ENCODE measurements at places on chromosomes 6 and 20.

- no peak for DNase-seq
Observed at GRCh38 chr6:36683145-36683655, 4.7 kb downstream of the CDKN1A start.

DNA sequence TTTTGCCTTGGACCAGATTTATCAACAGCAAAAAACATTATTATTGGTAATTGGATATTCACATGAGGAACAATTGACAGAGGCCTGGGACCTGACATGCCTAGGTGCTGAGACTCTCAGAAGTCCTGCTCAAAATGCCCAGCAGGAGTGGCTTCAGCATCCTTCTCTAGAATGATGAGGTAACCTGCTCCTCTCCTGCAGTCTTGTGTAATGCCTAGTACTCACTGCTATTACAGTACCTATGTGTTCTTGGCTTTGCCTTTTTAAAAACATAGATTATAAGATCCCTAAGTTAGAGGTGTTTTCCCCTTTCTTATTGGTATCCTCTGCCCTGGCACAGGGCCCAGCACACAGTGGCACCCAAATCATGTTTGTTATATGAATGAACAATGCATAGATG, 230.9 kb downstream of the PKHD1 start:
- DNase-seq: no peak

- peak; percentile 79 for DNase-seq
Observed at GRCh38 chr6:11324453-11325015, 92.1 kb upstream of the NEDD9 start.

DNA sequence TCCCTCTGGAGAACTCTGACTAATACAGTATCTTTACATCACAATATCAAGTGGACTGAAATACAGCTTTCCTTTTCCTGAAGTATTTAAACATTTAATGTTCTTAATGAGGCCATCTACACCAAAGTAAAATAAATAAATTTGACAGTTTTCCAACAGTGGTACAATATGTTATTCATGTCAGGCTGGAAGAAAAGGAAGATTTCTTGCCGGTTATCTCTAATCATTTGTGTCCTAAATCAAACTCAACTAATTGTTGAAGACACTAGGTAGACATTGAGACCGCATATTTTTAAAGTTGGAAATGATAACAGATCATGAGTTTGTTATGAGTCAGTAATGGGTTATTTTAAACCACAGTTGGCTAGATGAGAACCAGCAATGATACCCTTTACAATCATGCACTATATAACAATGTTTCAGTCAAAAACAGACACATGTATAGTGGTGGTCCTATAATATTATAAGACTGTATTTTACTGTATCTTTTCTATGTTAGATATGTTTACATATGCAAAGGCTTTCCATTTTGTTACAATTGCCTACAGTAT, 241.6 kb downstream of the LMBRD1 start:
- DNase-seq: no peak

- no peak for DNase-seq
Observed at GRCh38 chr6:142030115-142030619, 102.6 kb upstream of the GJE1 start.

- no peak for DNase-seq
Observed at GRCh38 chr6:33720998-33721397, 9.5 kb upstream of the UQCC2 start.

GRCh38 chr20:62929051-62929538, 2.8 kb upstream of the DIDO1 start:
- DNase-seq: no peak

- no peak for DNase-seq
Observed at GRCh38 chr6:11889572-11889971, 111.0 kb upstream of the ADTRP start.

- DNase-seq: no peak
Observed at GRCh38 chr6:54541541-54541940, 233.3 kb downstream of the TINAG start.

DNA sequence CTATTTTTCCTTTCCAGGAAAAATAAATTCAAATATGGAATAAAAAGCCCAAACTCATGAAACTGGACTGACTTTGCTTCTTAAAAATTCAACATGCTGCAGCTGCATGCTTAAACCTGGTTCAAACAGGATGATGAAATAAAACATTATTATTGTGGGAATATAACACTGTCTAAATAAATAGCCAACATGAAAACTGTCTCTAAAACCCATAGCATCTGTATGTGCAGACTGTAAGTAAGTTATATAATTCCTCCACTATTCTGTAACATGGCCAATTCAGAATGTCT, 30.4 kb upstream of the AHI1 start:
- no peak for DNase-seq

DNA sequence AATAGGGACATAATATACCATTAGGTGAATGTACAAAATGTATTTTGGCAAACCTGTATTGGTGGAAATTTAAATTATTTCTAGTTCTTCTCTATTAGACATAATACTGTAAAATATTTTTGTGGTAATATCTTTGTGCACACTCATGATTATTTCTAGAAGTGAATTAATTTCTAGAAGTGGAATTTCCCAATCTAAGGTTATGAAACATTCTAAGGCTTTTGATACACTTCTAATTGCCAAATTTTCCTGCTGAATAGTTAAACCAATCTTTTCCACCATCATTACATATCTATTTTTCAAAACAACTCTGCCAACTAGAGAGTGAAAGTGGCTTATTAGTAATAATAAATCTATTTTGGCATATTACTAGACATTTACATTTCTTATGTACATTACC, 1.8 kb upstream of the CCND3 start:
- no peak for DNase-seq

DNA sequence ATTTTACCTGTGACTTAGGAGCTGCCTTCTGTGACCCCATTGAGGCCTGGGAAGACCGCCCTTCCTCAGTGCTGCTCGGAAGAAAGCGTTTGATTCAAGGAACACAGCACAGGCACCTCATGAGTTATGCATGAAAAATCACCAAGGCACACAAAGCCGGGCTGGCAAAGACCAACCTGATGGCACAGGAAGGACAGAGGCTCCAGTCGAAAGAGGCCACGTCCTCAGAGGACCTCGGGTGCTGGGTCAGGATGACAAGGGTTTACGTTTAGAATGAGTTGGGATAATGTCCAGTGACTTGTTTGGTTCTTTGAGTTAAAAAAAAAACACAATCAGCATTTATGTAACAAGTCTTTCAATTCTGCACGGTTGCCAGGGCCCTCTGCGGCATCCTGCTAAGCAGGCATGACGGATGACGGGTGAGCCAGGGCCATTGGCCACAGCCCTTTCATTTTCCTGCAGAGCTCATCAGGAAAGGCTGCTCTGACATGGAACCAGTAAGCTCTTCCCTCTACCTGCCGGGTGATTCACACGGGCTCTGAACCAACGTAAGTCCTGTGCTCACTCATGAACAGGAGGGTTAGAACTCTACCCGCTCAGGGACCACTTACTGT, 112.8 kb downstream of the DACT2 start:
- no peak for DNase-seq

DNA sequence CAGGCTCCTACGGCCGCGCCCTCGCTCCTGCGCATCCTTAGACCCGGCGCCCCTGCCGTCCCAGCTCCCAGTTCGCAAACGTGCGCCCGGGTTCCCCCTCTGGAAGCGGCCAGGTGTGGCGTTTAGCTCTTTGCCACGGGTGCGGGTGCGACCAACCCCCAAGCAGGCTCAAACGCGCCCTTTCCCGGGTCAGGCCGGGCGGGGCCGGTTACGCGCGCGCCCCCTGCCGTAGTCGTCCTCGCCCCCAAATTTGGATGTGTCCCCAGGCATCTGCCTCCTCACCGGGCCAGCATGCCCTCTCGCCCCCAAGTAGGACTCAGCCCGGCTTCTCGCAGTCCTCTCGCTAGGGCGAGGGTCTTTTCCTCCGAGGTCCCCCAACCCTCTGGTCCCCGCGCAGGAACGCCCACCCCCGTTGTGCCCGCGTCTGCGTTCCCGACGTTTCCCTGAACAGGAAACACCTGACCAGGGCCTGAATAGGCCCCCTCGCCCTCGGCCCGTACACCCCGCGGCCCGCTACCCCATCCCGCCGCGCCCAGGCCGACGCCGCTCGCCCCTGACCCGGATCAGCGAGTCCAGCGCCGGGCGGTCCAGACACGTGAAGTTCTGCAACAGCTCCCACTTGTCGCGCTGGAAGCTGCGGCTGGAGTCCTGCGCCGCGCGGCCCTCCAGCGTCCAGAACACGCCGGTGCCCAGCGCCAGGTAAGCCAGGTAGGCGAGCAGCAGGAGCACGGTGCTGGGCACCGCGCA, 520 bp downstream of the KCNK17 start:
- DNase-seq: no peak

- DNase-seq: no peak
Observed at GRCh38 chr6:167007985-167008384, 8.8 kb downstream of the CEP43 start.

- DNase-seq: no peak
Observed at GRCh38 chr20:48080583-48080982, 295.3 kb upstream of the SULF2 start.

GRCh38 chr20:9488063-9488462, 26.3 kb upstream of the LAMP5 start:
- DNase-seq: no peak

- no peak for DNase-seq
Observed at GRCh38 chr20:7693761-7694160, 246.5 kb downstream of the HAO1 start.

DNA sequence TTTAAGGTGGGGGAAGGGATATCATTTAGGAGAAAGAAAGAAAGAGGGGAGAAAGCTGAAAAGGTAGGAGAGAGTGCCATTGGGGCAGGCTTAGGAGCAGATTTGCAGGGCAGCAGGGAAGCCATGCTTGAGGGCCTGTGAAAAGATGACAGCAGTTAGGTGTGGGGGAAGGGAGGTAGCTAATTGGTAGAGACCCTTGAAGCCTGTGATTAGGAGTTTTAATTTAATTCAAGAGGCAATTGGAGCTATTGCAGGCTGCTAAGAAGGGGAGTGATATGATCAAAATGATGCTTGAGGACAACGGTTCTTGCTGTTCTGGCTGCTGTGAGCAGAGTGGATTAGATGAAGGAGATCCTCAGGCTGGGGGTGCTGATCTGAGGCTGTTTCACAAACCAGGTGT, 24.5 kb upstream of the SEC63 start:
- no peak for DNase-seq

- DNase-seq: no peak
Observed at GRCh38 chr20:18403269-18403668, 63.6 kb downstream of the DZANK1 start.

GRCh38 chr6:7673063-7673536, 52.8 kb upstream of the BMP6 start:
- peak; percentile 79 for DNase-seq

GRCh38 chr20:48841875-48842529, 14.2 kb upstream of the PREX1 start:
- DNase-seq: no peak

DNA sequence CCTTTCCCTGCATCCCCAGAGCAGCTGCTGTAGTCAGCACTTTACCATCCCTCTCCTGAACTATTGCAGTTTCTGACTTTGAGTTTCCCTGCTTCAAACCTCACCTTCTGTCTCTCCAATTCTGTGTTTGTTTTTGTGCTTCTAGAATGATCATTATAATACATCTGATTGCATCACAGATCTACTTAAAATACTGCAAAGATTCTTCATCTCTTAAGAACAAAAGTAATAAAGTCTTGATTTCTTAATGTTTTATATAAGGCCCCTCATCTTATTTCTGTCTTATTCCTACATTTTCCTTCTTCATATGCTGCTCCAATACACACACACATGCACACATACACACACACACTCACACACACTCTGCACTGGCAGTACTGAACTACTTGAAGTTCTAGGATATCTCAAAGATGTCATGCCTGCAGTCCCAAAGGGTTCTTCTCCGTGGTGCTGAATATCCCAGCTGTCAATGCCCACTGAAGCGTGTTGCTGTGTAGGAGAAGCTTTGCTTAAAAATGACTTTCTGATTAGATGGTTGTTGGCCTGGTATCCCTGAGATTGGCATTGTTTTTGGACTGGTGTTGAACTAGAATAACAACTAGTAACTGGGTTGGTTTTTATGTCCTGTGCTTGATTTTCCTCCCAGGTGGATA, 97.2 kb downstream of the MAP3K4 start:
- peak; percentile 21 for DNase-seq

DNA sequence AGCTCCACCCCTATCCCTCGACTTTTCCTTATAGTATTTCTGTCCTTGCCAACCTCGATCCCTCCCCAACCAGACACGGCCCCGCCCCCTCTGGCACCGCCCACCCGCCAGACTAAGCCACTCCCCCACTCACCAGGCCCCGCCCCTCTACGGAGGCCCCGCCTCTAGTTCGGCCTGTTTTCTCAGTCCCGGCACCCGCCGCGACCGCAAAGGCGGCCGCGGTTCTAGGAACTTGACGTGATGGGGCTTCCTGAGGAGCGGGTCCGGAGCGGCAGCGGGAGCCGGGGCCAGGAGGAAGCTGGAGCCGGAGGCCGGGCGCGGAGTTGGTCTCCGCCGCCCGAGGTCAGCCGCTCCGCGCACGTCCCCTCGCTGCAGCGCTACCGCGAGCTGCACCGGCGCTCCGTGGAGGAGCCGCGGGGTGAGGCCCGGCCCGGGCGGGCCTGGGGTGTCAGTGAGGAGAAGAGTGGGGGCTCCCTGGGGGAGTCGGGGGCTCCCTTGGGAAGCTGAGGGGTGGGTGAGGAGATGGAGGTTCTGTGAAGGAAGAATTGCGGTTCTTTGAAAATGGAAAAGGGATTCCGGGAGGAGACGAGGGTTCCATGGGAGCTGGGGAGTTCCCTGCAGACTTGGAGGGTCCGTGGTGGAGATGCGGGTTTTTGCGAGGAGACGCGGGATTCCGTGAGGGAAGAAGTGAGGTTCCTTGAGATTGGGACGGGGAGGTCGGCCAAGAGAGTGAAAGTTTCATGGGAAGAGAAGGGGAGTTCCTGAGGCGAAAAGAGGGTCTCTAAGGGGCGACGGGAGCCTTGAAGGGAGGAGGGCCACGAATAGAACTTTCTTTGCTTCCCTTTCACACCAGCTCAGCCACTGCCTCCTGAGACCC, at the start of gene ACSS2:
Gene ACSS2, plus strand, starts transcription at position 207 of the 877 bp plus-strand sequence. Its CDS starts 34 bp downstream, at position 241.
- no peak for DNase-seq

DNA sequence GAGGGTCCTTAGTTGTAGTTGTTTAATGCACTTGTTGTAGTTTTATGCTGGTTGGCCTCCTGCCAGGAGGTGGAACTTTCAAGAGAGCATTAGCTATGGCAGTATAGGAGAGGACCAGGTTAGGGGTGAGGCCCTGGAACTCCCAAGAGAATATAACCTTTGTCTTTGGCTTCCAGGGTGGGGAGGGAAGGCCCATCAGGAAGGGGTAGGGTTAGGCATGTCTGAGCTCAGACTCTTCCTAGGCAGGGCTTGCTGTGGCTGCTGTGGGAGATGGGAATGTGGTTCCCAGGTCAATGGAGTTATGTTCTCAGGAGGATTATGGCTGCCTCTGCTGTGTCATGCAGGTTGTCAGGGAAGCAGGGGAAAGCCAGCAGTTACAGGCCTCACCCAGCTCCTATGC, 20.0 kb upstream of the GABRR1 start:
- no peak for DNase-seq

GRCh38 chr6:104623052-104623690, 236.5 kb downstream of the HACE1 start:
- DNase-seq: peak; percentile 89

Data from NB4 (cell line).